ENCODE measurements at places on chromosomes 3 and 15.

DNA sequence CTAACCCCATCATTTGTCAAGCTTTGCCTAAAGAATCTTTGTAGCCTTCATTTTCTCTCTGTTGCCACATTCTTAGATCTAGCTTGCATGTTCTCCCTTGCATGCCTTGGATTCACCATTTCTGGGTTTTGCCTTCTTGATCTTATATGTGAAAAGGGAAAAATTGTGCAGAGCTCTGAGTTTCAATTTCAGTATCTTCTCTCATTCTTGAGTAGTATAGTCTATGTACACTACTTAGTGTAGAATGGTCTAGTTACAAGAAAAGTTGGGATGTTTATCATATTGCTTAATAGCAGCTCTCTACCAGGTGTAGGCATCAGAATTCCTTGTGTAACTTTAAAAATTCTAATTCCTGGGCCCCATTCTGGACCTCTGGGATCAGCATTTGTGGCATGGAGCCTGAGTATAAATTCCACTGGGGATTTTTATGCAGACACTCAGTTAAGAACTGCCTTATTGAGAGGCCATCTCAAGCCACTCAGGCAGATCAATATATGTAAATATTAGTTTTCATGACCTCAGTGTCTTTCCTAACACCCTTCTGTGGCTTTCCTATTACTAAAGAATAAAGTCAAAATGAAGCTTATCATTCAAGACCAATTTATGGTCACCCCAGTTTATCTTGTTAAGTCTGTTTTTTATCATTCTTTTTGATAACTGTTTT is 23.4 kb downstream of the GTF2E1 start:
- DNase-seq = no peak

- DNase-seq = no peak
Observed at GRCh38 chr3:122913539-122914100, 113.9 kb downstream of the SEMA5B start.

DNA sequence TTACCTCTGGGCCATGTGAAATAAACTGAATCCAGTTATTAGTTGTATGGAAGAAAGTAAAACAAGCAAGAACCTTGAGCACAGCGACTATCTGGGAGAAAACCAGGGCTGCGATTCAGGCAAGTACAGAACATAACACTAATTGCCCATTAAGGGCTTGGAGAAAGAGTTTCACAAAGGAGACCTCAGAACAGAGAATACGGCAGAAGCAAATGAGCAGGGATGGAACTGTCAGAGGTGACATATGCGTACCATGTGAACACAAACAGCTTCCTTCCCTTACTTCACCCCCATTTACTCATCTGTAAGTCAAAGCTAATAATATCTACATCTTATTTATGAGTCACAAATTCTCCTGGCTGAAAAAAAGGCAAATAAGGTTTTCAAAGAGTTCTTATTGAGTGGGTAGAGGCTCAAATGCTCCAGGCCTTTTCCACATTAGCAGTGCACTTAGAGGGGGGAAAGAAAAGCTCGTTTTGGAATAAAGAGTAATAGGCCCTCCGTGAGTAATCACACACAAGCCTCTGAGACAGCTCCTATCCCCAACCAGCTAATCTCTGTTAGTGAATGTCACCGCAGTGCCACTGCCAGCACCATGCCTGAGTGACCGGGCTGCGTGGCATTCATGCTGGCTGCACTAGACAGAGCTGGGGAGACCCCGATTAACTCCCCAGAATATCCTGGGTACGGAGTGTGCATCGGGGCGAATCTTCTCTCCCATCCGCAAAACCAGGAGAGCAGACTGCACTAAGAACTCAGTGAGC is 2.6 kb downstream of the PCSK6 start:
- no peak for DNase-seq

- DNase-seq = peak; percentile 58
Observed at GRCh38 chr3:31004025-31004678, 109.7 kb upstream of the GADL1 start.

DNA sequence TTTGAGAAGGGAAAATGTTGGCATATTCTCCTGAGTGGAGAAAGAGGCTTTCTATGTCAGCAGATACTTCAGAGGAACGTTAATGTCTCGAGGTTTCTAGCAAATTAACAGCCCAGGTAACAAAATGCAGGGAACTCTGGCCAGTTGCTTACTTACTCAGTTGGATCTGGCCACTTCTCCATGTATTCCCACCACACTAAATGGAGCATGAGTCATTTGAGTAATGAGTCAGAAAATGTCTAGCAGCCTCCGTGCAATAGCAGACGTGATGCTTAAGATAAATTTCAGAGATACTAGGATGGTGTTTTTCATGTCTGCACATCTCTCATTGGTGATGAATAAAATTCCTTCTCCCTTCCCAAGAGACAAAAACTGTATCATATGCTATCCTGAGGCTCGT is 671.5 kb downstream of the FHIT start:
- DNase-seq = peak; percentile 7

DNA sequence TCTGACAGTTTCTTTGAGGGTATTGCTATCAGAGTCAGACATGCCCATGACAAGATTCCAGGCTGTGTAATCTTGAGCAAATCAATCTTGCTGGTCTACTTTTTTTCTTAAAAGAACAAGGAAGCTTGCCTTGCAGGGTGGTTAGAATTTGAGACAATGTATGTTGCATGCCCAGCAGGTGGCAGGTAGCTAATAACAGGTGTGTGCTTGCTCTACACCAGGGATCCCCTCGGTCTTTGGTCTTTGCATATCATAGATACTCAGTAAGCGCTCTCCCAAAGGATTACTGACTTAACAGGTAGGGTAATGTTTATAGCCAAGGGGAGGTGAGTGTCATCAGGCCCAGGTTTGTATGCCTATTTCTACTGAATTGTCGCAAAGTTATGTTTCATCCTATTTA is 37.3 kb downstream of the CACNA1D start:
- no peak for DNase-seq

DNA sequence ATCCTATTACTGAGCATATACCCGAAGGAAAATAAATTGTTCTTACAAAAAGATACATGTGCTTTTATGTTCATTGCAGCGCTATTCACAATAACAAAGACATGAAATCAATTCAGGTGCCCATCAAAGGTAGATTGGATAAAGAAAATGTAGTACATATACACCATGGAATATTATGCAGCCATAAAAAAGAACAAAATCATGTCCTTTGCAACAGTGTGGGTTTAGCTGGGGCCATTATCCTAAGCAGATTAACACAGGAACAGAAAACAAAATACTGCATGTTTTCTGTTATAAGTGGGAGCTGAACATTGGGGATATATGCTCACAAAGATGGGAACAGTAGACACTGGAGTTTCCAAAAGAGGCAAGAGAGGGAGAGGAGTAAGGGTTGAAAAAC is 42.5 kb downstream of the SGO1 start:
- no peak for DNase-seq

DNA sequence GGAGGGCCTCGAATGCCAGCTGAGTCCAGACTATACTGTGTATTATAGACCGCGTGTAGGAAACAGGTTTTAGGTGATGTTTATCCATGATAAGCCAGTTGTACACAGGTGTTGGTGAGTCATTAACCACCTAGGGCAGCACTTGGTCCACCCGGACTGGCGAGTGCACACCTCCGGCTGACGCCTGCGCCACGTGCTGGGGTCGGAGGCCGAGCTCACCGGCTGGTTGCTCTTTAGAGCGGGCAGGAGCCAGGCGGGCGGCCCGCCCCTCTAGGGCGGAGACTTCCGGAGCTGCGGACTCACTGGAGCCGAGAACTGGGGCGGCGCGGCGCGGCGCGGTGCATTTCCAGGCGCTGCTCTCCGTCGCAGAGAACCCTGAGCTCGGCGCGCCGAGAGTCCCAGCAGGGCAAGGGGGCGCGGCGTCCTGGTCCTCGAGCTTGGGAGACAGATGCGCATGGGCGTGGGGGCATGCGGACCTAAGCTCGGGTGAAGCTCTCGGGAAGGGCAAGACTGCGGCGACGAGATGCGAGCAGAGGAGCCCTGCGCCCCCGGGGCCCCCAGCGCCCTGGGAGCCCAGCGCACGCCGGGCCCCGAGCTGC is at the start of gene ESYT3:
Gene ESYT3, plus strand, starts transcription at position 341 of the 599 bp plus-strand sequence. Its CDS starts 183 bp downstream, at position 524.
- no peak for DNase-seq

GRCh38 chr15:88636050-88636449 is 2.8 kb upstream of the ISG20 start:
- no peak for DNase-seq

DNA sequence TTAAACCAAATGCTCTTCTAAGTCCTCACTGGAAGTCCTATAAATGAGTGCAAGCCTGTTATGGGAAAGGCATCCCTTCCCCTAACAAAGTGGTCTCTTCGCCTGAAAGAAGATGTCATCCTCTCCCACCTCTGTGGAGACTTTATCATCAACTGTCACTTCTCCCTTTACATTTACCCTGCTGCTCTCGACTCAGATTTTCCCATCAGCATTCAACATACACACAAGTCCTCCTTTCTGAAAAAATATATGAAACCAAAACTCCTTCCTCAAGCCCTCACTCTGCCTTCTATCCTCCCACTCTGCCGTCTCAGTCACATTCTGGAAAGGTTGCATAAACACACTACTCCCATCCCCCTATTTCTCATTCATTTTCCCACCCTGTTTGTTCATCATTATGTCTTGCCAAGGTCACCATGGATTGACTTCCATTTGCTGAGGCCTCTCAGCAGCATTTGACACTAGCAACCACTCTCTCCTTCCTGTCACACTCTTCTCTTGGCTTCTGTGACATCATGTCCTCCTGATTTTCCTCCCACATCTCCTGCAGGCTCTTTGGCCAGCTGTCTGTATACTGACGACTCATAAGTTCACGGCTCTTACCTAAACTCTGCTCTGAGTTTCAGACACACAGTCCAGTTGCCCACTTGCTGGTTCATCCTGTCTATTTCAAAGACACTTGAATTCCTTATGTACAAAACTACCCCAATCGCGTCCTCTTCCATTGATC is 70.3 kb upstream of the SMAD3 start:
- DNase-seq = no peak

DNA sequence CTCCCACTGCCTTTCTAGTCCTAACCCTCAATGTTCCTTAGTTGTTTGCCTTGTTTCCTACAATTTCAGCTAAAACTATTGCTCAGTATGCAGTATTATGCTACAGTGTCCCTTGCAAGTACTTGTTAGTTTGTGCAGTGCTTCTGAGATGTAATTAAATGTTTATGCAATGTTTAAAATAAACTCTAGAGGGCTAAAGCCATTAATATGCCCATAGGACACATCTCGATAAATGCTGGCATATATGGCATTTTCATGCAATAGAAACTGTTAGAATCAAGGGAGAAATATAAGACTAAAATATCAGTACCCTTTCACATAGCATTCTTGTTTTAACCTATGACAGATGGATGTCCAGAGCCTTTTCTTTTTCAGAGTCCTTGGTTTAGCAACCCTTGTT is 59.8 kb upstream of the ACKR4 start:
- DNase-seq = no peak

DNA sequence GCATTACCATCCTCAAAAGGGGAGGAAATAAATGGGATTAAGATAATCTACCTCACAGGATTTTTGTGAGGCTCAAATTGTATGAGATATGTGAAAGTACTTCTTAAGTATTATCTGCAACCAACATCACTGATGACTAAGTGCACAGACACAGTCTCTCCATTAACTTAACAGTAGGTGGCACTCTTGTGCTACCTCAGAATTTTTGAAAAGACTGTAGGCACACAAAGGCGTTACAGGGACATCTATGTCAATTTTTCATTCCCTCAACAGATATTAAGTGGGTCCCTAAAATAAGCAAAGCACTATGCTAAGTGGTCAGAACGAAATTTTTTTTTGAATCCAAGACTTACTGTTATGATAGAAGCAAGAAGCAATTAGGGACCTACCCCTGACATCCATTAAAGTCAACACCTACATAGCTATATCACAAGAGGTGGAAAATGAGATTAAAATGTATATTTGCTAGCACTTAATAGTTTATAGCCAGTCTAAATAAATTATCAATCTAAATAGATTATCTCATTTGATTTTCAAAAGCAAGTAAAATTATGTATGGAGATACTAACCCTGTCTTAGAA is 52.9 kb downstream of the RYK start:
- DNase-seq = peak; percentile 19

DNA sequence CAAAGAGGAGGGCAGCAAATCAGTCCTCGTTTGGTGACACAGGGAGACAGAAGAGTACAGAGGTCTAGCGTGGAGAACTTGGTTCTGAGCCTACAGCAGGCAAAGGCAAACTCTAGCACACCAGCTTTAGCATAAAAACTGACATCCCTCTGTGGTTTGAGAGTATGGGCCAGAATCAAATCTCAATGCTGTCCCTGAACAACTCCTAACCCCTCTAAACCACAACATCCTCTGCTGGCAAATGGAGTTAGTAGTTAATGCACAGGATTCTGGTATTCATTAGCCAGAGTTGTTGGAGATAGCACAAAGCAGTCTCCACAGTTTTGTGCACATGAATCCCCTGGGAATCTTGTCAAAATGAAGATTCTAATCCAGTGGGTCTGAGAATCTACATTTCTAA is 315.8 kb downstream of the NTRK3 start:
- no peak for DNase-seq

DNA sequence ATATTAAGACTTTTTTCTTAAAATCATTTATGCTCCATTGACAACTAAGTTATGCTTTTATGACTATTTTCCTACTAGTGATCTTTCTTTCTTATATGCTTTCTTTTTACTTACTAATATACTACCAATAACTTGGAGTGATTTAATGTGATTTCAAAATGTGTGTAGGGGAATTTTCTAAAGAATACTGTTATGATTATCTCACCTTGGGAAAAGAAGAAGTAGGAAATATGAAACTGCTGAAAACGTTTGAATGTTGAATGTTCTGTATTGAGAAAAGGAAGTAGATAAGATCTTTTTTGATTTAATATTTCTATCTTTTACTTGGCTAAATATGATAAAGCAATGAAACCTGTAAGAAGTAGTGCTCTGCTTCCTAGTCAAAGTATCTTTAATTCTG is 7.8 kb upstream of the CD200R1 start:
- DNase-seq = no peak

- no peak for DNase-seq
Observed at GRCh38 chr15:99446565-99447496, 119.0 kb upstream of the MEF2A start.

DNA sequence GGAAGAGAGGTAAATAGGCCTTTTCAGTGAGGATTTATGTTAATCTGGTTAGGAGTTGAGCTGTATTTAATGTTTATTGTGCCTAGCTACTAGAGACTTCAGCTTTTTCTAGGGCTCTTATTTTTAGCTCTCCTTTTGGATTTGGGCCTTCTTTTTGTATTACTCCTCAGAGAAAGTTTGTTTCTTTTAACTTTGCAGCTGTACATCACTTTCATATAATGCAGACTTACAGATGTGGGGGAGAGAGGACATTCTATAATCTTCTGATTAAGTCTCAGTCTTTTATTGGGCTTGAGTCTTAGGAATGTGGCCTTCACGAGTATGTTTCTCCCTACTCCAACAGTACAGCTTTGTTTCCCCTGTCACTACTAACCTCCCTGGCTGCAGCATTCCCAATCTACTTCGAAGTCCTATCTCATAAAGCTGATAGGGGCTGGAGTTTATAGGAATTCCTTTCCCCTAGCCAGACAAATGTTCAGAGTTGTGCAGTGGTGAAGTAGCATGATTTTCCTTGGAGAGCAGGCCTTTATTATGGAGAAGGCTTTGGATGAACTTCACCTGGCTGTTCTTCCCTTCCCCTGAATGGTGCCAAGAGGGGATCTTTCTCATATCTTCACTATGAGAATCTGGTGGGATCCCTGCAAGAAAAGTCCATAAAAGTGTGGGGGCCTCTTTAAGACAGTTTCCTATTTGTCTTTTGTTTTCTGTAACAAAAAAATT is 82.2 kb upstream of the CBLB start:
- DNase-seq = no peak

GRCh38 chr15:48358229-48359152 is 27.3 kb downstream of the DUT start:
- DNase-seq = no peak

Data from AG09319 (cell line).